Right hindlimb (tissue), 1 donor: ENCODE measurements at places on chromosomes 2 and 18.

GRCh38 chr18:45166836-45167551, 448.3 kb upstream of the SLC14A2 start:
- DNase-seq, result peak; percentile 35

DNA sequence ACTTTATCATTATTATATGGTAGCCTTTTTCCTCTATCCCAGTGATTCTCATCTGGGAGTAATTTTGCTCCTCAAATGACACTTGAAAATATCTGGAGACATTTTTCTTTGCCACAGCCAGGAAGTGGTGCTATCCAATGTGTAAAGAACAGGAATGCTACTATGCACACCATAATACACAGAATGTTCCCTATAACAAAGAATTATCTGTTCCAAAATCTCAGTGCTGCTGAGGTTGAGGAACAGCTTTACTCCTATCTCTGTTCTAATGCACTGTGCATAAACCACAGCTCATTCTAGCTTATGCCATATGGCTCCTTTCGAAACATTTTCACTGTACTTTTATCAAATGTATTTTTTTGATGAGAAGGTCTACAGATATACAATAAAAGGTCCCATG, 1231.2 kb upstream of the CELF4 start:
- no peak for DNase-seq

- no peak for DNase-seq
Observed at GRCh38 chr2:241103176-241103595, 1.1 kb upstream of the MTERF4 start.

- no peak for DNase-seq
Observed at GRCh38 chr2:190526105-190526750, 8.3 kb downstream of the NEMP2 start.

DNA sequence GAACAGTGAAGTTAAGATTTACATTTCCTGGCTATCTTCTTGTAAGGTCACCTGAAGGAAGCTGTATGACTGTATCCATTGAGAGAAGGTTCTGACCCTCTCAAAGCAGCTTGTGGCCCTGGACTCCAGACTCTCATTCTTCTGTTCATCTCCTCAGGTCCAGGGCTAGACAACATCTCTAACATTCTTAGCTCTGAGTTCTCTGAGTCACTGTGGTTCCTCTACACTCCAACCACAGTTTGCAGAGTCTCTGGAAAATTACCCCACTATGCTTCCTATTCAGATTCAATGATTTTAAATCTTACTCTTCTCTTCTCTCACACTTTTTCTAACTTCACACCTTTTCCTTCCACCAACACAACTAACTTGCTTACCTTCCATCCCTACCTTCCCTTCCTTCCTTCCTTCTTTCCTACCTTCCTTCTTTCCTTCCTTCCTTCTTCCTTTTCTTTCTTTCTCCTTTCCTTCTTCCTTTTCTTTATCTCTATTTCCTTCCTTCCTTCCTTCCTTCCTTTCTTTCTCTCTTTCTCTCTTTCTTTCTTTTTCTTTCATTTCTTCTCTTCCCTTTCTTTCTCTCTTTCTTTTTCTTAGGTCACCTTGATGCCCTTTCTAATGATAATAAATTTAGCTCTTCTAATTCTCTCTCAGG, 824.3 kb upstream of the ZEB2 start:
- no peak for DNase-seq

GRCh38 chr2:45647986-45648520, 3.4 kb upstream of the PRKCE start:
- DNase-seq, result no peak

- DNase-seq, result no peak
Observed at GRCh38 chr2:68352651-68353391, 12.3 kb upstream of the PLEK start.

DNA sequence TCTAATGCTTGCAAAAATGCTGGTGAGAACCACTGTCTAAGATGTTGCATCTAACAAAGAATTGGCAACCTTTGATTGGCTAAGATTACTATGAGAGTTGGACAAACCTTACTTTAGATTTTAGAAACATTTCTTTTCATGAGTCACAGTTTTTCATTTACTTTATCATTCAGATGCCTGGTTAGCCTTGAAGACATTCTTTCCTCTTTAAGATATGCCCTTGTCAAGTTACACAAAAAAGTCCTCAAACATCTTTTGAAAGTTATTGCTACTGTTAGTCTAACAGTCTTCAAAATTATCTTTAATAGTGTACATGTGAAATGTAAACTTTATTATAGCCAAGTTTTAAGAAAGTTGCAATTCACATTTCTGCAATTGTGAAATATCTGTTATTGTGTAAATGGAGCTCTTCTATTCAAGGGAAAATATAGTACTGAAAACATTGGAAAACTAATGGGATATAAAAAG, 276.3 kb downstream of the RND3 start:
- DNase-seq, result no peak

GRCh38 chr2:27752551-27753237, 18.8 kb upstream of the MRPL33 start:
- no peak for DNase-seq

DNA sequence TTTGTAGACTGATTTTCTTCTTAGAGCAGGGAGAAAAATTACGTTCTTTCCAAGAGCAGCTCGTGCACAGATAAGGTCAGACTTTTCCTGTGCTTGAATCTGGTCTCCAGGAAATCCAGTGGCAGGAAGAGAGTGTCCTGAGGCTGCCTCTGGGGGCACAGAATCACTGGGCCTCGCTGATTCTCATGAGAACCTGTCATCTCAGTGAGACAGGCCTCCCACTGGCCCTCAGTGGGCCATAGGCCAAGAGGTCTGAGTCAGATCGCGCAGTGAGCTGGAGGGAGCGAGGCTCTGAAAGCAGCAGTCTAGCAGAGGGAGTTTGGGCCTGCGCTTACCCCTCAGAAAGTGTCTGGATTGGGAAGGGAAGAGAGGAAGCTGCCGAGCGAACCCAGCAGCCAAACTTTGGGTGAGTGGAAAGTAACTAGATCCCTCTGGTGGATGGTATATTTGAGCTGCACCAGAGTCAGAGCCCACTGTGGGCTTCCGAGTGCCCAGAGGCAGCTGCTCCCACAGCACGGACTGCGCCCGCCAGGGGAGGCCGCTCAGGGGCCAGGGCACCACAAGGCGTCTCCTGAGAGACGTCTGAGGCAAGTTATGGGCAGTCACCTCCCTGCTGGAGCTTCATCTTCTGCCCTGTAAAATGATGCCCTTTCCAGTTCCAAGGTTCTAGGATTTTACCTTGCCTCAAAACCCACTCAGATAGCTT, 8.2 kb downstream of the GDF7 start:
- peak; percentile 57 for DNase-seq

- peak; percentile 64 for DNase-seq
Observed at GRCh38 chr2:217283460-217283859, 423.6 kb upstream of the TNP1 start.

DNA sequence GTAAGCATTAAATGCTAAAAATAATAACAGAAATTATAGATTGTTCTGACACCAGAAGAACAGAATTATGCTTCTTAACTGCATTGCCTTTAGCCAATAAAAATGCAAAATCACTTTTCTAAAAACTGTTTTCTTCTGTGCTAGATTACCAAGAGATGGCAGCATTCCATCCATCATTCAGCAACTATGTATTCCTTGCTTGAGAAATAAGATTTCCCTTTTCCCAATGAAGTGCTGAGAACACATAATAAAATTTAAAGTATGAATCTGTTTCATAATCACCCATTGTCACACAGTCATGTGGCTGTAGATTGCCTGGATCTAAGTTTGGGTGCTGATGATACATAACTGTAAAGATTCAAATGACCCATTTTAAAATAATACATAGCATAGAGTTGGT, 504.2 kb downstream of the TDRD15 start:
- no peak for DNase-seq

GRCh38 chr2:66649006-66649405, 214.1 kb downstream of the MEIS1 start:
- DNase-seq, result no peak

DNA sequence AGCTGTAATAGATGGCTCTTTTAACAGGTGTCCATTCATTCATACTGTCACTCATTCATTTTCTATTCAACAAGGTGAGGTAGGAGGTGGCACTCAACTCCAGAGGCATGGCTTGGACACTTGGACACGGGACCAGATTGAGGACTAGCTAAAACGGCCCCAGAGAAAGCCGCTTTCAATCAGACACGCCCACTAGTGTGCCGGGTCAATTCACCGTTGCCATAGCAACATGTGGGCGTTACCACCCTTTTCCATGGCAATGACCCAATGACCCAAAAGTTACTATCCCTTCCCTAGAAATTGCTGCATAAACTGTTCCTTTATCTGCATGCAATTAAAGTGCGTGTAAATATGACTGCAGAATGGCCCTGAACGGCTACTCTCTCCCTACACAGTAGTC, 49.2 kb upstream of the LGALSL start:
- peak; percentile 72 for DNase-seq

DNA sequence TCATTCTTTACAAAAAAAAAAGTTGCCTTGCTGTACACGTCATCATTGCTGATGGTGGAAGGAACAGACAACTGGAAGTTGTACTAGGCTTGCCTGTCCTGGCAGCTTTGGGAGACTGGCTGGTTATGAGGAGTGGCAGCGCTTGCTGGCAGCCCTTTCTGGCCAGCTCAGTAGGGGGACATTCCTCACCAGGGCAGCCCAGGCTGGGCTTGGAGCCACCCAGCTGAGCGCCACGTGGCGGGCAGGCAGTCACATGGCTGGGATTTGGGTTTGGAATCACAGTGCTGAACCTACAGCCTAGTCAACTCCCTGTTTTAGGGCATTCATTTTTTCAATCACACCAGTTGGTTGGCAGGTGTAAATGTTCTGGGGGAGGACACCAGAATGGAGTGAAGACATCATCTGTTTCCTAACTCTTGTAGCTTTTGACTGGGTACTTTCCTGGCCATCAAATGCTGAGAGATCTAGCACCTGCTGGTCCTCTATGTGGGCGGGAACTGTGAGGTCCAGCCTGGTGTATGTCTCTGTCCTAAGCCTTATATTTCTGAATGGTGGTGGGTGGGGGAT, 139.3 kb downstream of the SETBP1 start:
- DNase-seq, result peak; percentile 59

GRCh38 chr2:200193791-200194190, 112.7 kb upstream of the SPATS2L start:
- DNase-seq, result no peak

- DNase-seq, result no peak
Observed at GRCh38 chr2:15378148-15378908, 182.8 kb downstream of the NBAS start.

GRCh38 chr18:45526114-45526841, 89.0 kb upstream of the SLC14A2 start:
- no peak for DNase-seq

GRCh38 chr2:3535794-3536681, 16.7 kb upstream of the ADI1 start:
- peak; percentile 83 for DNase-seq

DNA sequence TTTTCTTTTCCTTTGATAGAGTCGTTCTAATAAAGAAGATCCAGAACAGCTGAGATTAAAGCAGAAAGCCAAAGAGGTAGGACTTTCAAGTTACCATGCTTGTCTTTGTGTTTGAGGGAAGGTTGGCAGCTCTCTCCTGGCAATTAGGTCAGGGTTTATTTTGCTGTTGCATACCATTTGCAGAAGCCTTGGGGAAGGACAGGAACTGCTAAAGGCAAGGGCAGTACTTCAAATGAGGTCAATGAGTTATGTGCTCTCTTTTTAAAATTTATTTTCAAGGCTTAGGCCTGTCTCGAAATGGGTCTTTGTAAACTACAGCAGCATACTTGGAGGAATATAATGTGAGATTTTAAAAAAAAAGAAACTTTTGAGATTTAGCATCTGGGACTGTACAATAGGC, 108.9 kb downstream of the TAF4B start:
- DNase-seq, result no peak

GRCh38 chr2:18046558-18047212, 168.2 kb downstream of the KCNS3 start:
- DNase-seq, result no peak

GRCh38 chr18:27983780-27984179, 193.2 kb downstream of the CDH2 start:
- no peak for DNase-seq

- DNase-seq, result no peak
Observed at GRCh38 chr2:235575904-235576303, 82.1 kb downstream of the AGAP1 start.

GRCh38 chr2:197786010-197786877, 1.1 kb upstream of the BOLL start:
- DNase-seq, result peak; percentile 58

GRCh38 chr2:240457223-240458043, 22.0 kb downstream of the GPC1 start:
- DNase-seq, result peak; percentile 12

DNA sequence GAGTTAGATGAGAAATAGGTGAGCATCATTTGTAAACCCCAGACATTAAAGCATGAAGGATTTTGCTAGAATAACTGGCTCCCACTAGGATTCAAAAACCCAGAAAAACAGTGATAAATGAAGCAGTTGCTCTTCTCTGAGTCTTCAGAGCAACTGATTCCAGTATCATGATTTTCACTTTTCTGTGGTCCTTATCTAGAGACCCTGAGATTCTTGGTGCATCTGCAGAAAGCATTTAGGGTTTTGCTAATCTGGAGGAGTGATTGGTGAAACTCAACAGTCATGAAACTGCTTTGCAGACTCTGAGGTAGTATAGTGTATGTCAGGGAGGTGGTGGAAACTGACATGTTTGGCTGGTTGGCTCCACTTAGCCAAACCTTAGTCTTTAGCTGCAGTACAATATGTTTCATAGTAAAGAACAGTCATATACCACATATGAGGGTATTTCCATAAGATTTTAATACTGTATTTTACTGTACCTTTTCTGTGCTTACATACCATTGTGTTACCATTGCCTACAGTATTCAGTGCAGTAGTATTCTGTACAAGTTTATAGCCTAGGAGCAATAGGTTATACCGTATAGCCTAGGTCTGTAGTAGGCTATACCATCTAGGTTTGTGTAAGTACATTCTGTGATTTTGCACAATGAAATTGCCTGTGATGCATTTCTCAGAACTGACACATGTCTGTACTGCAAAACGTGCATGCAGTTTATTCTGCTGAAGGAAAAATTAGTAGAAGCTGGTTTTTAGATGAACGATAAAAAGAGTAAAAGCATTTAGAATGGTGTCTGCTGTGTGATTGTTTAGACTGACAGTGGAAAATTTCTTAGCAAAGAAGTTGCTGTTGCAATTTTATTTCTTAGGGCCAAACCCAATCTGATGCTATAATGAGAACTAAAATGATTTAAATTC, 23.8 kb downstream of the EML4 start:
- no peak for DNase-seq

DNA sequence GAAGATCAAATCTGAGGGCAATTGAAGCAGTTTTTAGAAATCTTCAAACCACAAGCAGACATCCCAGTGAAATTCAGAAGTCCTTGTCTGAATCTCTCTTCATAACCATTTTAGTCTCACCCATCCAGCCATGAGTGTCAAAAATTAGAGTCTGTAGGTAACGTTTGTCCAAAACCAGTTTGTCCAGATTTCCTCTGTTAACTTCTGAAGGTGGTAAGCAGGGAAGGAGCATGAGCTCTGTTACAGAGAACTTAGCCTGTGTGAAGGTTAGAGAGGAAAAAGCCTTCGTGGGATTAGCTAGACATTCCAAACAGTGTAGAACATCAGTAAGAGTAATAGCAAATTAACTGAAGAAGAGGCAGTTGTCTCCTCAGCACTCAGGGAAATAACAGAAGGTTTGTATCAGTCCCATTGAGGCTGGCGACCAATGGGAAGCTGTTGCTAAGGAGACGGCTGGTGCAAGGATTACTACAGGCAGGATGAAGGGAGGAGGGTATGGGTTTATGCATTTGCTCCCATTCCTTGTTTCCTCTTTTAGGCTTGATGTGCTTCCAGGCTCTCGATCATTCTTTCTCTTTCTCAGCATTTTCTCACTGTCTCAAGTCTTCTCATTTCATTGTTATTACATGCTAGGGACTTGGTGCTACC, 8.7 kb upstream of the GPR155 start:
- DNase-seq, result no peak

GRCh38 chr2:165720511-165720910, 73.5 kb downstream of the GALNT3 start:
- DNase-seq, result peak; percentile 43
